Central memory CD8-positive, alpha-beta T cell (primary cell): ENCODE measurements at places on chromosomes 13 and 19.

- DNase-seq, result no peak
These were observed 105.4 kb upstream of the MBNL2 start for GRCh38 chr13:97116754-97117153.

DNA sequence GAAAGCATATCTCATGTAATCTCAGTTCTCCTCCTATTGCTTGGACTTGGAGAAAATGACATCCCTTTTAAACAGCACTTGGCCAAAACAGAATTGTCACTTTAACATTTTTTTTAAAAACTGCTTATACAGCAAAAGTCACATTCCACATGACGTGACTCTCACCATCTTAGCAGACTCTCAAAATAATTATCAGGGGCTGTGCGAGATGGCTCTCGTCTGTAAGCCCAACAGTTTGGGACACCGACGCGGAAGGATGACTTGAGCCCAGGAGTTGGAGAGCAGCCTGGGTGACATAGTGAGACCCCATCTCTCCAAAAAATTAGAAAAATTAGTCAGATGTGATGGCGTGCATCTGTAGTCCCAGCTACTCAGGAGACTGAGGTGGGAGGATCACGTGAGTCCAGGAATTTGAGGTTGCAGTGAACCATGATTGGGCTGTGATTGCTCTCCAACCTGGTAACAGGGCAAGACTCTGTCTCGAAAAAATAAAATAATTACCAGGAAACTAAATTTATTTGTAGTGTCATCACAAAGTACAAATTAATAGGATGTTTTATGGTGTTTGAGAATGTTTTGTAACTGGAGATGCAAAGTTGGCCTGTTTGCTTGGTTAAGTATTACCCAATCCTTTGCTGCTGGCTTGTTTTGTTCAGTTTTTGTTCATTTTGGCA, 8.8 kb downstream of the SAFB start:
- no peak for DNase-seq

GRCh38 chr19:33005440-33005839, 33.4 kb downstream of the FAAP24 start:
- DNase-seq, result no peak

DNA sequence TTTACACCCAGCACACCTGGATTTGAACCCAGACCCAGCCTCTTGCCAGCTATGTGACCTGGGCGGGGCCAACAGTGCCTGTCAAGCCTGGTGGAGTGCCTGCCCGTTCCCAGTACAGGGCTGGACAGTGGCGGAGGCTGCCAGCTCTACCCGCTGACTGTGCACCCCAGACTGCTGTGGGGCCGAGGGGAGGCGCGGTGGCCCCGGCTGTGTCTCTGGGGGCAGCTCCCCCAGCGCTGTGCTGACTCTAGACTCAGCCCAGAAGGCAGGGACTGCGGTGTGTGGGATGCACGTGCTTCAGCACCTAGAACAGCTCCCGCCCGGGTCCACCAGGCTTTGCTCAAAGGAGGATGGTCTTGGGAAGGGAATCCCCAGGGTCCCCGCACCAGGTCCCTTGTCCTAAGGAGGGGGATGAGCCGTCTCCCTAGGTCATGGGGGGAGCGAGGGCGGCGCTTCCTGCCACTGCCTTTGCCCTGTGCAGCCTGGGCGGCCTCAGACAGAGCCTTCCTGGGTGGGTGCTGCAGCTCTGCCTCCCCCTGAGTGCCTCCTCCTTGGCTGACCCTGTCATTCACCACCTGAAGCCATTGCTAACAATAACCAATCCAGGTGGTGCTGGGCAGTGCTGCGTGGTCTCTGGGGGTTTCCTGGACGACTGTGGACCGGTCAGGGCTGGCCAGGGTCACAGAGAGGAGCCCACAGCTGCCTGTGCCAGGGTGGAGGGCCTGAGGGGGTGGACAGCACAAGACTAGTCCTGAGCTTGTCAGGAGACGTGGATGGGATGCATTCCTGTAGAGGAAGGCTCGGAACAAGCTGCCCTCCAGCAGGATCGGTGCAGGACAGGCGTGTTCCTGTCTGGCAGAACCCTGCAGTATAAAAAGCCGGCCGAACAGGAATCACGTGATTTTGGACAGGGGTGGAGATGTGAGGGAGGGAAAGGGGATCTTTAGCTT, 18.6 kb downstream of the TMEM255B start:
- DNase-seq, result no peak

GRCh38 chr19:40284251-40284500, 969 bp downstream of the AKT2 start:
- DNase-seq, result no peak
